ENCODE measurements at places on chromosomes 4 and X.

- no peak for DNase-seq
Measured at GRCh38 chr4:78659264-78659663, 107.7 kb downstream of the ANXA3 start.

DNA sequence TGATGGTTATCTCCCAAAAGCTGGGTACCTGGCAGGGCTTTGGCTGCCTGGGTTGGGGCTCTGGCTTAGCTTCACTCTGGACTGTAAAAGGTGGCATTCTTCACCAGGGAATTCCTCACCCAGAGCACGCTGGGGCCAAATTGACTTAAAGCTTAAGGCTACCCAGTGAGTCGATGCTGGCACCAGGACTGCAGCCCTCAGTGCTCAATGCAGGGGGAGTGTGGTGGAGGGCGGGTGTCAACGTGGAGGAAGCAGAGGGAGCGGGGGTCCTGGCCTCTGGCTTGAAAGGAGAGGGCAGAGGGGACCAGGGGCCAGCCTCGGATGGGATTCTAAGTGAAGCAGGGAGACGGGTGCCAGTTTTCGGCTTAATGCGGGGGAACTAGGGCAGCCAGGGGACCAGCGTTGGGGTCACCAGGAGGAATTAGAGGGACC is 446 bp upstream of the FAM50A start:
- DNase-seq, result no peak

DNA sequence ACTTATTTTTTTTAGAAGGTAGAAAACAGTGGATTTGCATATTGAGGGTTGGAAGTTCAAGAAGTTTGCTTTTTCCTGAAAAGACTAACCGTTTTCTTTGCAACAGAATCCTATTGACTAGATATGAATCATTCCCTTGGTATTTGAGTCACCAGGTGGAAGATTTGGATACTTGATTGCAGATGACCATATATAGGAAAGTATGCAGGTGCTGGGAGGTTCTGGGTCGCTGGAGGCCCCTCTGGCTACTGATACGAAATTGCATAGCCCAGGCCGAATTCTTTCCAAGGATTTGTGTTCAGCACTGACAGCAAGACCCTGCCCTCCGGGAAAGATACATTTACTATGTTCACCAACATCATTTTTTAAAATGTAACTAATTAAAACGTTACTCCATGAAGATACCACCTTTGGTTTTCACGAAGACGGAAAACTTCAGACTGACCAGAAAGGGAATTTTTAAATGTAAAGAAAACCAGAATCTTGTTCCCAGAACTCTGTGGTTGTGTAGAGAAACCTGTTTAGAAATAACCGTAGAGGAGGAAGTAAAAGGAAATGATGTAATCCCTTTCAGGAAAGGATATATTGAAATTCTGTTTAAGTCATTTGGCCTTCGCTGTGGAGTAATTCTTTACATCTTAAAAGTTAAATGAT is 946 bp downstream of the ANXA3 start:
- peak; percentile 14 for DNase-seq

DNA sequence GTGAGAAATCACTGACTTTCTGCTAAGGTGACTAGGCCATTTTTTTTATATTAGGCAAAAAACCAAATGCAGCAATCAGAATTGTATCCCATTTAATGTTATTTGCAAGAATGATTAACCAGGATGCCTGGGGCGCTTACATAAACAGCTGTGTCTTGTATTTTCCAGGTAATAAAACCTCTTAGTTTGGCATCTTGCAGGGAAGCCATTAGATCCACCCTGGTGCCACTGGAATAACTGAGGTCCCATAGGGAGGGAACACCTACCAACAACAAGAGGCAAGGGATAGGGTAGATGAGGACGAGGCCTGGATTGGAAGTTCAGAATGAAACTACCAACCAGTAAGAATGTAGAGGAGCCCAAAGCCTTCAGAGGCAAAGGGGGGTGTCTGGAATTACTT is 288.3 kb downstream of the ARHGAP24 start:
- no peak for DNase-seq

DNA sequence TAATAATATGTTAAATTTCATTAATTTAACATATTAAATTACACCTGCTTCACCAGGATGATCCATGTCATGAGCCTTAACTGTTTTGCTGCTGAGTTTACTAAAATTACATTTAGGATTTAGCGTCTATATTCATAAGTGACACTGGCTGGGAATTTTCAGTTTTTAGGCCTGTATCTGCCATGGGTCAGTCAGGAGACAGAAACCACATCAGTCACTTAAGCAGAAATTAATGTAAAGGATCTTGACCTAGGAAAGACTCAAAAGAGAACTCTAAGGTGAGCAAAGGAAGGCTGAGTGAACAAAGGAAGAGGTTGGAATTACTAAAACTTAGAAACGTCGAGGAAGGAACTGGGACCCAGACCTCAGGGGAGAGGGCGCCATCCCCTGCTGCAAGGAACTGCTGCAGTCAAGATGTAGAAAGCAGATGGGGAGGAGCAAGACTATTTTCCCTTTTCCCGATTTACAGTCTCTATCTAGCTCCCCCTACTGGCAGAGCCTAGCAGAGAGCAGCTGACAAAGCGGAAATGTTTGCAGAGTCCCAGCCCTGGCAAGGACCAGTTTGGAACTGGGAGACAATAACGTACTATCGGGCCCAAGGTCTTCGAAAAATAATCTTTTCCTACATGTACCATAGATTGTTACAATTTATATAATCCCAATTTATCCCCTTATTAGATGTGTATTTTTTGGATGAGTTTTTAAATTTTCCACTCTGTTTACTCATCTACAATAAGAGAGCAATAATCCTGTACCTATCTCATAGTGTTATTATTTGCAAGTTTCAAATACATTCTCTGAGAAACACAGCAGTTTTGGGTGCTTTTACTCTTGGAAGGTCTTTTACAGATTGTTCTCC is 22.6 kb upstream of the RBBP7 start:
- peak; percentile 77 for DNase-seq

DNA sequence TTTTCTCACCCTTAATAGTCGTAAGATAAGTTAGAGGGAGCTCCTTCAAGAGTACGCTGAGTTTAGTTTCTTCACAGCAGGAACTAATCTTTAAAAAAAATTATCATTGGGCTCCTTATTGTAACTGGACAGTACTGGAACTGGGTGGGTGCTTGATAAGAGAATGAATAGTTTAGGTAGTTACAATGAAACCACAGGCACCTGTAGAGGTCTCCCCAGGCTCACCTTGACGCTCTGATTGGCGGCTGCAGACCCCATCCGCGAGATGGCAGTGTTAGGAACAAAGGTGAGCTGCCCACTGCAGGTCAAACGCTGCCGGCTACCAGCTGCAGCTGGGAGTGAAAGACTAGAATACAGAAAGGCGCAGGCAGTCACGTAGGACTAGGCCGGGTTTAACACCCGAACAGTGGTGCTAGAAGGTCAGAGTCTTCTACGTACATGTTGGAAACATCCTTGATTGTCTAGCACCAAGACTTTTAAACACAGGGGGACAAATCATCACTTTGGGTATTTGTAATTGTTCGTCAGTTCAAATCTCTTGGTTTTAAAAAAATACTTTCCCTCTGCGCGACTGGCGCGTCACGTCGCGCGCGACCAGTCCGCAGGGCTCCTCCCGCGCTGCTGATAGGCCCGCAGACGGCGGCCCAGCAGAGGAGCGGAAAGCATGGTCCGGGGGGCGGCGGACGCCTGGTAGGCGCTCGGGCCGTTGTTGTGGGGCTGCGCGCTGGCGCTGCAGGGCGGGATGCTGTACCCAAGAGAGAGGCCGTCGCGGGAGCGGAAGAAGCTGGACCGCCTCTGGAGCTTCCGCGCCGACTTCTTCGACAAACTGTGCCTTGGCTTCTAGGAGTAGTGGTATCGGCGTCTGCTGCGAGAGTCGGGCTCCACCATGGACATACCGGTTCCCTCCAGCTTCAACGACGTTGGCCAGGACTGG is 45.6 kb downstream of the SMARCA5 start:
- peak; percentile 61 for DNase-seq

- no peak for DNase-seq
Measured at GRCh38 chr4:135963009-135963408, 1569.3 kb downstream of the PCDH18 start.

GRCh38 chr4:78788007-78788889 is 12.1 kb downstream of the BMP2K start:
- DNase-seq, result no peak

GRCh38 chr4:113446019-113446418 is 315.5 kb downstream of the CAMK2D start:
- no peak for DNase-seq

DNA sequence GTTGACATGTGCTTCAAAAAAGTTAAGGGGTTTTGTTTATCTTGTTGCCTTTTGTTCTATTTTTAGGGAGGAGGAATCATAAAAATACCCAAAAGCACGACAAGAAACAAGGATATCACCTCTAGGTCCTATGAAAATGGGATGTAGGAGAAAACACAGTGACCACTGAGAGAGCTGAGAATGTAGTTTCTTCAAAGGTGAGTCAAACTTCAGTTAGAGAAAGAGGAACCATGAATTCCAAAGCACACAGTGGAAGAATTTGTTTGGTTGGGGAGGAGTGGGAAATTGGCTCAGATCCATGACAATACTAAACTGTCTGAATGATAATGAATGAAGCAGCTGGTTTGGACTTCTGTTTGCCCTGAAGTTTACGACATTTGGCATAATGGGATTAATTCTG is 19.1 kb upstream of the FRYL start:
- DNase-seq, result no peak

DNA sequence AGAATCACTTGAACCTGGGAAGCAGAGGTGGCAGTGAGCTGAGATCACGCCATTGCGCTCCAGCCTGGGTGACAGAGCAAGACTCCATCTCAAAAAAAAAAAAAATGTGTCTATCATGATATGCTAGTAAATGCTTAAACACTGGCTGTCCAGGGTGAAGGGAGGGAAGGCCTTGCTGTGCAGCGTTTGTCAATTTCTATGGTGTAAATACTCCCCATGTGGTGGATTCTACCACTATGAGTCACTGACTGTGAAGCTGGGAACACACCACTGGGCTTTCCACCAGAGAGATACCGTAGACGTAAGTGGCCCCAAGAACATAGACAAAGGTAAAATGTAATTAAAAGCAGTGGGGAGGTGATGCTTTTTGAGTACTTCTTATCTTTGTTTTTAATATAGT is 51.3 kb upstream of the LEF1 start:
- no peak for DNase-seq

- DNase-seq, result no peak
Measured at GRCh38 chr4:66911880-66912279, 633.4 kb downstream of the CENPC start.

- DNase-seq, result peak; percentile 18
Measured at GRCh38 chrX:7132335-7133049, 15.0 kb upstream of the STS start.

GRCh38 chr4:80610845-80611677 is 275.5 kb downstream of the CFAP299 start:
- no peak for DNase-seq

DNA sequence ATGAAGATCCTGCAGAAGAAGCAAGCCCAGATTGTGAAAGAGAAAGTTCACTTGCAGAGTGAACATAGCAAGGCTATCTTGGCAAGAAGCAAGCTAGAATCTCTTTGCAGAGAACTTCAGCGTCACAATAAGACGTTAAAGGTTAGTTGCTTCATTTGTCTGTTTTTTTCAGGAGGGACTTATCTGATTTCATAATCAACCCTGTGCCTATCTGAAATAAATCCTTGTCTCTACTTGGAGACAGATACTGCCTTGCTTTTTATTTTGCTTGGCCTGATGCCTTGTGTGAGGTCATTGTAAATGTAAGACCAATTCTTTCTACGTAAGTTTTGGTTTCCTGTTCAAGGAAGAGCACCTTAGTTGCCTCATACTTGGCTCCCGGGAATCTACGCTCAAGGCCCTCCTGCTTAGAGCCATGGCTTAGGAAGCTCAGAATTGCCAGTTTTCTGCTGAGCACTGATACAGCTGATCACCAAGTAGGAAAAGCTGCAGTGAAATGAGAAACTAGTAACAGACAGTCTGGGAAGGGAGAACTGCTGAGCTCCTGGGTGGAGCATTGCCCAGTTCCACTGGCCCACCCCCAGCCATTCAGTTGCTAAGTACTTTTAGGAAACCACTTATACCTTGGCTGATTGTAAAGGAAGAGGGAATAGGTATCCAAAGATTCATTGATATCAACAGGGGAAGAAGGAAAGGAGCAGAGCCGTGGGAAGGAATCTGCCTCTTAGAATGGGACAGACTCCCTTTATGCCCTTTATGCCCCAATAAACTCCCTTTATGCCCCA is 41.8 kb downstream of the RBBP7 start:
- DNase-seq, result no peak

GRCh38 chr4:126269106-126269505 is 954.4 kb downstream of the FAT4 start:
- DNase-seq, result no peak

GRCh38 chr4:137659431-137659830 is 127.1 kb upstream of the PCDH18 start:
- no peak for DNase-seq

DNA sequence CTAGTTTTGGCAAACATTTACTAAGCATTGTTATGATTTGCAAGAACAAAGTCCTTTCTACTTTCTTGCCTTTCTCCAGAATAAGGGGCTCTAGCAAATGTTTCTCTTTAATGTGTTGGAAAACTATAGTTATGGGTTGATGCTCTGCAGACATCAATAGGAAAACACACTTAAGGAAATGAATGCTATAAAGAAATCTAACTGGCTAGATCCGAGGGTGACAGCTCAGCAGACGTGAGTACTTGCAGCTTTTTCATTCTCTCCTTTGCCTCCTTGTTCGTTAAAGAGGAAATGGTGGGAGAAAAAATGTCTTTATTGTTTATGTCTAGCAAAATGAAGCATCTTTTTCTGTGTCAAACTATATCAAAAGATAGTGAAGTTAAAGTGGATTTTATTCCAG is 6.3 kb downstream of the GUCY1B1 start:
- DNase-seq, result no peak

GRCh38 chr4:150082241-150082640 is 4.0 kb downstream of the DCLK2 start:
- peak; percentile 62 for DNase-seq

DNA sequence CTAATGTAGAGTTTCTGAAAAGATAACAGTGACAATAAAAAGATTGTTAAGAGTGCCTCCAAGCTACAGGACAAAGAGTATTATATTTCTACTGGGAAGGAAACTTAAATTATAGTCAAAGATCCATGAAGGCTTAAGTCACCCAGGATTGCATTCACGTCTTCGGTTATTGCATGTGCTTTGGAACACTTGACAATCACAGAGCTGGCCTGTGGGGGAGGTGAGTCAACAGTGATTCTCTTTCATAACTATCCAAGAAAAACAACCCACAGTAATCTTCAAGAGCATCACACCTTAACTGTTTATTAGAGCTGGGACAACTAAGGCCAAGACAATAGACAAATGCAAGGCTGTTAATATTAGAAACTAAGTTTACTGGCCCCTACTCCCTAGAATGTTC is 40.3 kb downstream of the PDGFC start:
- no peak for DNase-seq

- DNase-seq, result no peak
Measured at GRCh38 chr4:113502906-113503305, 258.6 kb downstream of the CAMK2D start.

GRCh38 chrX:20260885-20261284 is 5.8 kb downstream of the RPS6KA3 start:
- no peak for DNase-seq

DNA sequence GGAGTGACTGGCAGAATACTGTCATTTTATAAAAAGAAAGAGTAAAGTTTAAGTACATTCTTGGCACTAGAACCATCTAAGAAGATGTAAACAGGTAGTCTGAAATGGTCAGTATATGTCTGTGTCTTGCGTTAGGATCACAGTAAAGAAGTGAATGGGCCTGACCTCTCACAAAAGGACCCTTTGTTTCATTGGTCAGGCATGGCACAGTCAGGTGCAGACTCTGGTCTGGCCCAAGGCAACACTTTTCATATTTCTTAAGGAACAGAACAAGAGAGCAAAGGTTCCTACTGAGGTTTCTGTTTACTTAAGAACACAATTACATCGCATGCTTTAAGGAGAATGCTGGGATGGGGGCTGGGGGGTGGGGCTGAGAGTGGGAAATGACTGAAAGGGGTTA is 48.1 kb downstream of the RPGR start:
- no peak for DNase-seq

Measured in activated CD4-positive, alpha-beta T cell treated with anti-CD3 and anti-CD28 coated beads, Interleukin-2, amount 50 U/mL, for 16 hours (primary cell).